Naive thymus-derived CD4-positive, alpha-beta T cell (primary cell): ENCODE measurements at places on chromosomes 12 and 14.

- DNase-seq, result no peak
Observed at GRCh38 chr14:28759653-28760313, 6.8 kb upstream of the FOXG1 start.

- DNase-seq, result no peak
Observed at GRCh38 chr12:19530637-19531023, 91.3 kb downstream of the AEBP2 start.

- DNase-seq, result peak; percentile 22
Observed at GRCh38 chr14:44846232-44846824, 115.4 kb downstream of the KLHL28 start.

GRCh38 chr14:58665773-58666500 lies 28.2 kb downstream of the DACT1 start:
- no peak for DNase-seq

DNA sequence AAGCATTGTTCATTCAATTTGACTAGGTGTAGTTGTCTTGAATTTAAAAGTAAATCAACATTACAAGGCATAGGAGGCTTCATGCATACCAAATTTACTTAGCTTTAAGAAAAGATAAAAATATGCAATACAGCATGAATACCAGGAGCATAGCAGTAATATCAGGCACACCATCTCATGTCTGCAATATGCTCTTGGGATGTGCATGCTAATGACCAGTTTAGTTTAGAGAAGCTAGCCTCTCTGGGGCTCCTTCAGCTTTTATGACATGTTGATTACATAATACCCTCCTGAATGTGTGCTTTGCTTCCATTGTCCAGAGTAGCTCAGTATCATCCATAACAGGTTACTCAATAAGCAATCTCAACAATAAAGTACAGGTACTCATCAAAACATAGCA lies 497.2 kb downstream of the FLRT2 start:
- DNase-seq, result no peak

GRCh38 chr12:10364815-10365622 lies 24.8 kb downstream of the KLRK1 start:
- peak; percentile 81 for DNase-seq

DNA sequence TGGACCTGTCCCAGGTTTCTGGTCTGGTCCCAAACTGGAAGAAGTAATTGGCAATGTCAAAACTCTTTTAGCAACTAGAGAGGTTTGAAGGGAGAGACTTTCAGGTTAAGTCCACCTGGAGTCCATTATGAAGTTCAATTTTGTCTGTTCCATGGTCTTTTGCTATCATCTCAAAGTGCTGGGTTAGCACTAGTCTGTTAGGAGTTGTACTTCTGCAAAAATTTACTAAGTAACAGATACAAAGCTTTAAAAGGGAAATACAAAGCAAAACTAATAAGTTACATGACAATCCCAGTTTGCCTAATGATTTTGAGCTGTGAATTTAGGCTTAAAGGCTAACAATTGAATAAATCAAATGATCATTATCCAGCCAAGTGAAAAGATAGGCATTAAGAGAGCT lies 643.9 kb downstream of the C12orf50 start:
- DNase-seq, result no peak

- no peak for DNase-seq
Observed at GRCh38 chr14:49017447-49017846, 568.7 kb downstream of the RPS29 start.

- DNase-seq, result no peak
Observed at GRCh38 chr14:100176811-100177327, 17.4 kb upstream of the DEGS2 start.

DNA sequence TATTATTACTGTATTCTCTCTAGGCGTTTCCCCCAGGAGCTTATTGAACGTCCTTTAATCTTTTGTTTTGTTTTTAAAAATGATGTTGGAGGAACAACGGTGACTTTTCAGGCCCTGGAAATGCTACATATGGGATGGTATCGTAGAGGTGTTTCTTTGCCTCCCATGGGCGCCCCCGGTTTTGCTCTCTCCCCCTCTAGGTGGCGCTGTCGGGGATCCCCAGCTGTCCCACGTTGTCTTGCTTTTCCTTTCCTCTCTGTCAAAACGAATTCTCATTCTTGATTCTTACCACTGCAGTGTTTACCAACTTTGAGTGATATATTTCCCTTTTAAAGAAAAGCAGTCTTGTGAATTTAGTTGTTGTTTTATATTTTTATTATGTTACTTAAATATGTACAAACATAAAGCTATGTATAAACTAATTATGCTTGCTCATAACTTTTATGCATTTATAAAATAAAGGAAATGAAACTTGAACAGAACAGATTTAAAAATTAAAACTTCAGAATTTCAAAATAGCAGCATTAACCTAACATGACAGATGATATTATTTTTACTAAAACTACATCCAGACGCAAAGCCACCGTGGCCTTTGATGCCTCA lies 171.9 kb downstream of the RGS6 start:
- DNase-seq, result peak; percentile 7

DNA sequence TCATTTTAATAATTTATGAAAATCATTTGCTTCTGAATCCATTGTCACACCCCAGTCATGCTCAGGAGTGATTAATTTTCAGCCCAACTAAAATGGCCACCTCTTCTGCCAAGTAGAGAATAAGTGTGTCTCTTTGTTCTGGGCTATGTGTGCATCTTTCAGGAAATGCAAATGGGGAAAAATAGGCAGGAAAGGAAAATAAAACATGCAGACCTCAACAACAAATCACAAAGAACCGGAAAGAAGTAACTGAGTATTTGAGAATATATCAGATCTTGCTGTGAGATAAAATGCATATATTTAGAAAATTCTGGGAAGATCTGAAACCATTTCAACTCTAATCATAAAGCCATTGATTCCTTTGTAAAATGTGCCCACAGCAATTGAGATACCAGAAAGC lies 763.9 kb downstream of the GALC start:
- DNase-seq, result no peak

DNA sequence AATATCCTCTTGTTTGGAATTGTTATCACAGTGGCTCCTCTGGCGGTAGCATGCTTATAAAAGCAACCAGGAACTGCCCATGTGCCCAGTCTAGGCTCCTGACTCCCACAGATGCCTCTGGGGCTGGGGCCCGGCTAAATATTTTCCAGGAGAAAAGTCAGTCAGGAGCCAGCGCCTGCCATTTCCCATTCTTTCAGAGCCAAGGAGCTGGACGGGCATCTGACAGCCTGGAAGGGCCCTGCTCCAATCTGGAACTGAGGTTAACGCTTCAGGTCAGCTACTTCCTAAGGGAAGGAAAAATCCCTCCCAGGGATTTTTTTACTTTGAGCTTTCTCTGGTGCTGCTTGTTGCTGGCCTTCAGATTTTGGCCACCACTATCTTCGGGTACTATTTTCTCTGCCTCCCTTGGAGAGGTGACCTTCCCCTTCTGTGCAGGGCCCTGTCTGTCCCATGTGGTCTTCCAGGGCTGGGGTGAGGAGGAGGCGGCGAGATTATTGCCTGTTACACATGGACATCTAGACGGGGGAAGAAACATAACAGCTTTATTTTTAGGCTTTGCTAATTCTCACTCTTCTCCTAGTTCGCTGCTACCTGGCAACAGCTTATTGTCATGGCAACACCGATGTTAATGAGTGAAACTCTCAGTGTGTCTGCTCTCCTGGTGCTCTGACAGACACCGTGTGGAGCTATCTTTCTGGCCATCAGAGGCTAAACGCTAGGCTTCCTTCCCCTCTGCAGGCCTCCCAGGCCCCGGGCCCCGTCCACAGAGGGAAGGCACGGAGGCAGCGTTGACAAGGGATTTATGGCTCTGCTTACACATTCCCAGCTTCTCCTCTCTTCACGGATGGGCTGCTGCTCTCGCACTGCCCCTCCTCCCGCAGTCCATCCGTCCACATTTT lies 160.4 kb downstream of the CACNA1C start:
- DNase-seq, result no peak

GRCh38 chr14:95228240-95228639 lies 70.9 kb upstream of the DICER1 start:
- no peak for DNase-seq

DNA sequence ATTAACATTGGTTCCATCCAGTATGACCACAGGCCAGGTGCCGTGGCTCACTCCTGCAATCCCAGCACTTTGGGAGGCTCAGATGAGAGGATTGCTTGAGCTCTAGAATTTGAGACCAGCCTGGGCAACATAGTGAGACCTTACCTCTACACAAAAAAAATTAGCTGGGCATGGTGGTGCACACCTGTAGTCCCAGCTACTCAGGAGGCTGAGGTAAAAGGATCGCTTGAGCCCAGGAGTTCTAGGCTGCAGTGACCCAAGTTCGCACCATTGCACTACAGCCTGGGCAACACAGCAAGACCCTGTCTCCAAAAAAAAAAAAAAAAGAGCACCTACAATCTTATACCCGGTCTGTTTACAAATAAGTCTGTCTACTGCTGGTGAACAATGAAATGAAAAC lies 9.9 kb downstream of the LTA4H start:
- no peak for DNase-seq

GRCh38 chr12:2877953-2878732 lies 1.1 kb downstream of the RHNO1 start:
- DNase-seq, result no peak

DNA sequence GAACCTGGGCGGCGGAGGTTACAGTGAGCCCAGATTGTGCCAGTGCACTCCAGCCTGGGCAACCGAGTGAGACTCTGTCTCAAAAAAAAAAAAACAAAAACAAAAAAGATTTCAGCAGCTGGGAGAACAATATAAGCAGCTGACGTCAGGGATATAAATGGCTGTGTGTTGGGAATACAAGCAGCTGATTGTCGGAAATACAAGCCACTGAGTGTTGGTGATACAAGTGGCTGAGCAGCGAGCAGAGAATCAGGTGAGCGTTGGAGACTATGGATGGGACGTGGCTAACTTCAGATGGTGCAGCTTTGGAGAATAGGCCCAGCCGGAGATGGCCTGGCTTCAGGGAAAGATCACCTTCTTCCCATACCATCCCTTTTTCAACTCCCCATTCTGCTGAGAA lies 32.0 kb downstream of the PSEN1 start:
- no peak for DNase-seq

- DNase-seq, result no peak
Observed at GRCh38 chr14:28102001-28102400, 664.6 kb upstream of the FOXG1 start.

DNA sequence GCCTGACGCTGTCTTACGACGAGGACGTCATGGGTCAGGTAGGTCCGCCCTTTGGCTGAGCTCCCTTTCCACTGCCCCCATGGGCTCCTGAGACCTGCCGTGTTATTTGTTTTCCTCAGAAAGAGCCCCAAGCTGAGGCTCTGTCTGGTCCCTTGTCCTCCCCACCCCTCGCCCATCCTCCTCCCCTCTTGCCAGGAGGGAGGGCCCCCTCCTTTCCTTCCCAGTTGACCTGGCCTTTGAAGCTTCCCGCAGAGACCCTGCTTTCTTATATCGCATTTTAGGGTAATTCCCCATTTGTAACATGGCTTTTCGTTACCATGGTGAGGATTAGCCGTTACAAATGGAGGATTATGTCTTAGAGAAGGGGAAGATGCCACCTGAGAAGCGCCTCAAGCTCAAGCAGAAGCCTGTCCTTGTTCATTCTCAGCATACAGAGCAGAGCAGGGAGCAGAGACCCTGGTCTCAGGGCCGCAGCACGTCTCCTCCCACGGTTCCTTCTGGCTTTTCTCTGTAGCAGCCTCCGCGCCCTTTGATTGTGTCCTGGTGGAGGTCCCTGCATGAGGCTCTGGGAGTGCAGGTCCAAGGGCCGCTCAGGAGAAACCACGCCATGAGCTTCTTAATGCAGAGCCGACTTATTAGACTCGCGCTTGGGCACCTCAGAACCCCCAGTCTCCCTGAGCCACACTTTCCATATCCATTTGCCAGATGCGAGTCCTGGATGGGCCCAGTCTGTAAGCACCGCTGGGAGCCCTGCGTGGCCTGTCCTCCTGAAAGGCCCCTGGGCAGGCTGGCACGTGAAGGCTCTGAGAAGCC lies 47.2 kb downstream of the UBE3B start:
- no peak for DNase-seq

DNA sequence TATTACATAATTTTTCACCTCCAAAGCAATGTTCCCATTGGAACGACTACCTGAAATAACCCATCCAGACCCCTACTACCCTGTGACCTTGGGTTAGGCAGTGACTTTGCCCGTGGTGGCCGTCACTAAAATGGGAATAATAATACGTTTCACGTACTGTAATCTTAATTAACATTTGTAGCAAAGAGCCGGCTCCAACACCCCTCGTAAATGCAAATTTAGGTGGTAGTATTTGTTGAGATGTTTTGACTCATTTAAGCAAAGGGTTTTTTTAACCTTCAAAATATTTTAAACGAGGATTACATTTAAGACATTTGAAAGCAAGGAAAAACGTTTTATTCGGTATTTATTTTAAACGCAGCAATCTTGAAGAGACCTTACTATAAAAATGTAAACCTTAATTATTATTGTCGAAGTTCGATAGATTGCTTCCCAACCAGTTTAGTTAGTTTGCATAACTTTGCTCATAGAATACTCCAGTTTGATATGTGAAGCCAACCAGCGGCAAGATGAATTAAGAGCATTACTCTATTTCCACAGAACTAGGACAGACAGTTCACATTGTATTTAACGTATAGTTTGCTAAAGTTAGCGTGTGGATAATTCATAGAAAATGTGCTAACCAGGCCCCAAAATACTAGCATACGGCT lies 1.4 kb upstream of the ARID2 start:
- no peak for DNase-seq

DNA sequence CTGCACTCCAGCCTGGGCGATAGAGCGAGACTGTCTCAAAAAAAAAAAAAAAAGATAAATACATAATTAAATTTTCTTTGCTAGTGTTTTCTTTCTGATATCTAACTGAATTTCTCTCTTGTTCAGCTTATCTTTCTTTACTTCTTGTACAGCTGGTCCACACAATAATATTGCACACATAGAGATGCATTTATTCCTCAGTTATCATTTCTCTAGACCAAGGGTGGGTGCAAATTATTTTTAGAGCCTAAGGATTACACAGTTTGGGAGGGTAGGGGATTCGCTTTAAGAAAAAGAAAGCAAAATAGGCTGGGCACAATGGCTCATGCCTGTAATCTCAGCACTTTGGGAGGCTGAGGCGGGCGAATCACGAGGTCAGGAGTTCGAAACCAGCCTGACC lies 17.9 kb downstream of the A2ML1 start:
- DNase-seq, result no peak

- DNase-seq, result no peak
Observed at GRCh38 chr14:105488781-105489541, 2.1 kb upstream of the TEDC1 start.

DNA sequence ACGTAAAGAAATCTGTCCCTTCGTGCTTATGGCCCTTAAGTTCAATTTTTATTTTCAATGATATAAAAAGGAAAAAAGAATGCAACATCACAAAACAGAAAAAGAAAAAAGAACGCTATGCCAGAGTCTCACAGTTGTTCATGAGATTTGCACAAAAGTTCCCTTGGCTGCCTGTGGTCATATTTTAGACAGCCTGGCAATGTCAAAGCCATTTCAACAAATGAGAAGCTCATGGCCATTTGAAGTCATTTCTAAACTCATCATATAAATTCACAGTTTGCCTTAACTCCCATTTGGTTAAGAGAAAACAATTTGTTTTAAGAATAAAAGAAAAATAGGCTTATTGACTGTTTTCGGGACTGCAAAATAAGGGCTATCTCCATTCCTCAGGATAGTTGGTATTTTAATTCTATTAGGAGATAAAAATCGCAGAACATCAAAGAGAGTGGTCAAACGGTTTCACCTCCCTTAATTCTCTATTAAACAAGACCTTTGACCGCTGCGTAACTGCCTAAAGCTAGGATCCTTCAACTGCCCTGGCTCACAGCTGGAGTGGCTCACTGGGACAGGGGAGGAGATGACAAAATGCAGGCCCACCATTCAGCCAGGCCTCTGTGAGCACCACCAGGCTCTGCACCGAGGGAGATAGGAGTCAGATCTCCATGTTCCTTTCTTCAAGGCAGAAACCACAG lies 119.2 kb upstream of the DAAM1 start:
- no peak for DNase-seq

- no peak for DNase-seq
Observed at GRCh38 chr12:32161058-32161457, 54.4 kb downstream of the BICD1 start.
